ENCODE measurements at places on chromosomes 1 and 21.

- DNase-seq = no peak
Observed at GRCh38 chr1:35888255-35888654, 5.2 kb downstream of the AGO1 start.

GRCh38 chr1:109482791-109483671 lies 674 bp upstream of the ATXN7L2 start:
- DNase-seq = peak; percentile 40

- no peak for DNase-seq
Observed at GRCh38 chr1:42679364-42679983, 2.7 kb upstream of the YBX1 start.

DNA sequence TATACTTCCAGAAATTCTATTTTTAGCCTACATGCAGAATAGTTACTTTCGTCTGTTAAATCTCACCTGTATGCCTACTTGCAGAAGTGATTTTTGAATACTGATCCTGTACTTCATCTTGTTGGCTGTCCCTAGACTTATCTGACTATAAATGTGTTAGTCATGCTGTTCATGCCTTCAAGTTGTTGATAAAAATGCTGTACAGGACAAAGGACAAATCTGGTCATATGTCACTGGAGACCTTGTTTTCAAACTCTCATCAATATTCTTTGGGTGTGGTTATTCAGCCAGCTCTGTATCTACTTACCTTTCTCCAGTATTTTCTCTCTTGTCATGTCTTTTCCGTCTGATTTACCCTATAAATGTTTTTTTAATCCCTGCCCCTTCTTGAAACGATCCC lies 132.9 kb downstream of the RNF220 start:
- no peak for DNase-seq

DNA sequence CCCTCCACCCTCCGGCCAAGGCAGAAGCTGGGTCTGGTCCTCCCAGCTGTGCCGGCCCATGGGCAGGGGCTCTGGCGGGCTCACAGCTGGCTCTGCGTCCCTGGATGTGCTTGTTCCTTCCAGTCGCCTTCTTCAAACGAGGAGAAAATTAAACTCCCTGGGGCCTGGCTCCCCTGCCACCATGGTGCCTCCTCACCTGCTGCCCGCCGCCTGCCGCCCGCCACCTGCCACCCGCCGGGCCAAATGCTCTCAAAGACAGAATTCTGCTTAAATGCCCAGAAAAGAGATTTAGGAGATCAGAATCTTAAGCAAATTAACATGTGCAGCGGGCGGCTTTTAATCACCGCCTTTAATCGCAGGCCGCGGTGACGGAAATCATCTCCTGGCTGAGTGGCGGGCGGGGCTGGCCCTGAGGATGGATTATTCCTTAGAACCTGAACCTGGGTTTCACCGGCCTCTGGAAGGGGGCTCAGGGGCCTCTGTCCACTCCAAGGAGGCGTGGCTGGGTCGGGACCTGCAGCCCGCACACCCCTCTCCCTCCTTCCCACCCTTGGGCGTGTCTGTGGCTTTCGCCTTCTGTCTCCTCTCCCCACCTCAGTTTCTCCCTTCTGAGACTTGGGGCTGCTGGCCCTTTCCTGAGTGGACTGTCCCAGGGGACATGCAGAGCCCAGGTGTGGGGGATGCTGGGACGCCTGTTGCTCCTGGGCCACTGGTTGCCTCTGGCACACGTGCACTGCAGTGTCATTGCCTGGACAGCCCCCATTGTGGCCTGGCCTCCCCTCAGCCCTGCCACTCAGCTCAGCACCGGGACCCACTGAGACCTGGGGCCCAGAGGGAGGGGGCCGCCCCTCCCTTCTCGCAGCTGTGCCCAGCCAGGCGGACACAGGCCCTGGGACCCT lies 10.5 kb upstream of the PLCH2 start:
- no peak for DNase-seq

- no peak for DNase-seq
Observed at GRCh38 chr1:36446746-36447145, 3.5 kb downstream of the OSCP1 start.

DNA sequence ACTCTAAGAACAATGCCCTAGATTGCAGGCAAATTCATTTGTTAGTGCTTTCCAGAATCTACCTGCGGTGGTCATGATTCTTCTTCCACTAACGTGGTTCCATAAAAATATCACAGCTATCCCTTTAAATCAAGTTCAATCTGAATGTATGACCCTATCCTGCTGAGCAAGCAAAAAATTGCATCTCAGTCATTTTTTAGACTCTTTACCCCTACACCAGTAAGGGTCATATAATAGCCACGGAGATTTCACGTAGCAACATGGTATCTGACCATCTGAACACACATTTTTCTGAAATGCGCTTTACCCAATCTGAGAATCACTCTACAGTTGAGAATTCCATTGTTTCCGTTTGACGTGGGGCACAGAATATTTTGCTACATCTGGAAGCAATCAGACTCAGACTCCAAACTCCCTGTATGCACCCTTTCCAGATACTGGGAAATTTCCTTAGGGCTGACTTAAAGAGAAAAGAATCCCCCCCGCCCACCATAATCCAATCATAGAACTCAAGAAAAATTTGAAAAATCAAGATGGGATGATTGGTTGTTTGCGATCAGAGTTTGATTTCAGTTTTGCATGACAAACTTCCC lies 699.2 kb upstream of the ZP4 start:
- no peak for DNase-seq

- DNase-seq = no peak
Observed at GRCh38 chr1:76269155-76269554, 194.6 kb downstream of the ST6GALNAC3 start.

DNA sequence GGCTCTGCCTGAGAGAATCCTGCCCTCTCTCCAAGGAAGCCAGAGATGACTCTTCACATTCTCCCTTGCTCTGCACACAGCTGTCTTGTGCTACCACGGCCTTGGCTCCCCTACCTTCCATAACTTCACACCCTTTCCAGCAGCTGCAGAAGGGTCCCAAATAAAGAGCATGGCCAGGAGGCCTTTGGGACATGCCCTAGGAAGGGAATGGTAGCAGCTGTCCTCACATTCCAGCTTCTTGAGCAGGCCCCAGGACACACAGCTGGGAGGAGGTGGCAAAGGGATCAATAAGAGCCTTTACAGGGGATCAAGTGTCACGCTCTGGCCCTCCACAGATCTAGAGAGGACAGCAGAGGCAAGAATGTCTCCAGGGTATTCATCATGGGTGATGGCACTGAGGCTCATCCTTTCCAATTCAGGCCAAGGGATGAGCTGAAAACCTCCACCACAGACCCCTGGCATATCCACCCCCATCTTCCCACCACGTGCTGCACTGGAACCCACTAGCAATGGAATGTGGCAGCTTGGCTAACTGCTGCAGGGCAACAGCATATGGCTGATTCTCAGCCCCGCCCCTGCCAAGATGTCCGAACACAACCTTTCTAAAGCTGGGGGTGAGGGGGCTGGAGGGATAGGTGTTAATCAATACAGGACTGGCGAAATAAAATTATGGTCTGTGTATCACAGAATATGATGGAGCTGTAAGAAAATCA lies 17.8 kb upstream of the RAB29 start:
- DNase-seq = no peak

DNA sequence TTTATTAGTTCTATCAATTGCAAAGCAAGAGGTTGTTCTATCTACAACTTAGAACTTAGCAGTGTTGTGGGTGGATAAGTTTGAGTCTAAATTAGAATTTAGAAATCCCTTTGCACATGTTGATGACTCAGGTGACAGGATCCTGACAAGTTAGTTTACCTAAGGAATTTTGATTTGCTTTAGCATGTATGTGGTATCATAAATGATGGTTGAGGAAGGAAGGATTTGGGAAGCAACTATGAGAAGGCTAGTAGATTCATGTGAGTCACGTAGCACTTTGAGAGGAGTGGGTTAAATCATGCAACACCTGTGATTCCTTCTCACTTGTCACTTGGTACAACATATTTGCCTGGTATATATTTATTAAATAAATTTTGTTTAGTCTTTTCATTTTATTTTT lies 223.7 kb upstream of the USP25 start:
- no peak for DNase-seq

- peak; percentile 44 for DNase-seq
Observed at GRCh38 chr1:58812926-58813325, 29.1 kb upstream of the JUN start.

GRCh38 chr1:85379203-85380136 lies 85.5 kb downstream of the DDAH1 start:
- DNase-seq = no peak

GRCh38 chr1:226787071-226787470 lies 48.0 kb upstream of the ITPKB start:
- no peak for DNase-seq

- no peak for DNase-seq
Observed at GRCh38 chr1:21764615-21765423, 18.1 kb downstream of the USP48 start.

DNA sequence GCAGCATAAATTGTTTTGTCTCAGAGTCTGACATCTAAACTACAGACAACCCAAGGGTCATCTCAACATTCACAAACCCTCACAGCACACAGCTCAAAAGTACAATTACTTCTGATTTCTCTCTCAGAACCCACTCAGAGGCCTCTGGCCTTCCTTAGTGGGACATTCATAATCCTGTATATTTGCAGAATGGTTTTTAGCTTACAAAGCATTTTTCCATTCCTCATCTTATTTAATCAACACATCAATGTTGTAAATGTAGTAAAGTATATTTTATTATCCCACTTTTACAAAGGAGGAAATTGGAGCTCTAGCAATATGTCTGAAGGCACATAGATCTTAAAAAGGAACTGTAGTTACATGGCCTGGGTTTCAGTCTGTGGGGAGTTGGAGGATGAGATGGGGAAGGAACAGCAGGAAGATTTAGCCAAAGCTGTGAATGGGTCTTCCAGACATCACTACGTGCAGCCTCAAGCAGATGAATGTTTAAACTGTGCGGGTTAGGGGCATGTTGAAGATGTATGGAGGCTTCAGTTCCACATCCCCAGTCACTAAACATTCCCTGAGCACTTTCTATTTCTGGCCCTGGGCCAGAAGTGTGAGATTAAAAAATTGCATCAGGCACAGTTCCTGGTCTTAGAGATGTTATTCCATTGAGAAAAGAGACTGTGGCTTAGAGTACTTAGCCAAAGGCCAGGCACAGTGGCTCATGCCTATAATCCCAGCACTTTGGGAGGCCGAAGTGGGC lies 13.3 kb downstream of the AKNAD1 start:
- no peak for DNase-seq

DNA sequence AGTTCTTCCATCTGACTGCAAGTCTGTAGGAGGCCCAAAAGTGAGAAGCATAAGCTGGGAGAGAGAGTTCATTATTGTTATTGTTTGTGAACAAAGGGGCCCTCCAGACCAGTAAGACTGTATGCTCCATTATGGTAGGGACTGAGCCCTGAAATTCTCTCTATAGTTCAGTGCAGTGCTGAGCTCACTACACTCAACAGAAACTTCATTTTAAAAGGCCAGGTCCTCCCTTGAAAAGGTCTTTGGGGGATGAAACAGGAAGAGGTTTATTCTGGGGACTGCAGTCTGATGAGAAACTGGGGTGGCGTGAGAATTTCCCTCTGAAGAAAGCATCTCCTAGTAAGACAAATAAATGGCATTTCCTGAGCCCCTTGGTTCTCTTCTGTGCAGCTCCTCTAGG lies 5.5 kb upstream of the GATAD2B start:
- no peak for DNase-seq

GRCh38 chr1:155175281-155175926 lies 1.8 kb downstream of the TRIM46 start:
- DNase-seq = no peak

- DNase-seq = no peak
Observed at GRCh38 chr1:24541711-24542346, 14.1 kb upstream of the NCMAP start.

DNA sequence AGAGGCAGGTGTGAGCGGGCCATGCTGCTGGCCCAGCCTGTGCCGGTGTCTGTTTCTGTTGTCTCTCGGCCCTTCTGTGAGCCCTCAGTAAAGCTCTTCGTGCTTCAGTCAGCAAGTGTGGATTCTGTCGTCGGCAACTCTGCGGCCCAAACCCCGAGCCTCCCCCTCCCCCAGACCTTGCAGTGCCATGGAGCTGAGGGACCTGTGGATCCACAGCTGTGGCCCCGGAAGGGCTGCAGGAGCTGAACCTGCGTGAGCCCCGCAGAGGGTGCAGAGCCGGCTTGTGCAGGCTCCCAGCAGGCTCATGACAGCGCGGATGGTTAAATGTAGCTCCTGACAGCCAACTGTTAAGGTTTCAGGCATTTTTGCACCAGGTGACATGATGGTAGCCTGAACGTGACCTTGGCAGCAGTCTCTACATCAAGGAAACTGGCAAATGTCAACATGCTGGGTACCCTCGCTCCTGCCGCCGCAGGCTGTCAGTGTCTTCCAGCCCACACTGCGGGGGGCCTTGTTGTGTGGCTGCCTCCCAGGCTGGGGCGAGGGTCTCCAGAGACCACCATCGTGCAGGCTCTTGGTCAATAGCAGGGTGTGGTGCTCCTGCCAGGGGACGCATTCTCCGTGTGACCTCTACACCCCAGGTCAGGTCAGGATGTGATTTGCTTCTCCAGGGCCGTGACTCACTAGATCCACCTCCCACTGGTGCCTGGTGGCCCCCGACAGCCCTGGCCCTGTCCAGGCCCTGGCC lies 7.0 kb downstream of the LRRC3 start:
- no peak for DNase-seq

Measured in naive thymus-derived CD8-positive, alpha-beta T cell (primary cell).